ENCODE measurements at places on chromosomes 1 and 21. TPM values are rescaled to one million over a fixed set of nuclear protein-coding genes. Genes with fewer than 3 reads are reported as not detected.

Gene UBASH3A
- not detected for total RNA-seq

Gene CASZ1
- total RNA-seq = 6.1 TPM

Gene CYP4X1
- 1.3 TPM for total RNA-seq

Gene ATP6V1G3
- not detected for total RNA-seq

Gene DNAJC11
- 90.9 TPM for total RNA-seq

Gene ANKRD65
- total RNA-seq = 2.2 TPM

Gene BARHL2
- 0.15 TPM for total RNA-seq

Gene KRTAP10-6
- total RNA-seq = not detected

Gene TESK2
- total RNA-seq = 10.9 TPM

Gene KHDRBS1
- total RNA-seq = 284 TPM

Gene PRELP
- total RNA-seq = 0.19 TPM

Gene RGS13
- total RNA-seq = not detected

Gene MINDY1
- 10.6 TPM for total RNA-seq

Gene CFHR4
- not detected for total RNA-seq

Gene DHCR24
- 419 TPM for total RNA-seq

Gene TBX15
- total RNA-seq = 0.42 TPM

Gene LRRIQ3
- total RNA-seq = 0.65 TPM

Gene PTGFRN
- 32.6 TPM for total RNA-seq

Gene MAN1C1
- total RNA-seq = 7.8 TPM

Gene KRTAP13-2
- total RNA-seq = not detected

Gene TLCD4
- total RNA-seq = 3.5 TPM

Gene SSU72
- total RNA-seq = 165 TPM

Gene GPR37L1
- 0.13 TPM for total RNA-seq

Gene LDLRAD1
- total RNA-seq = not detected

Gene ADCY10
- not detected for total RNA-seq

Gene C1orf185
- total RNA-seq = not detected

Gene KIF14
- total RNA-seq = 22.5 TPM

Gene CYYR1
- 37.9 TPM for total RNA-seq

Gene PPP1R12B
- total RNA-seq = 18.7 TPM

Gene EXTL1
- total RNA-seq = 1.2 TPM

Gene ARMH1
- total RNA-seq = 0.63 TPM

Gene HPCAL4
- total RNA-seq = 0.46 TPM

Gene OR14K1
- not detected for total RNA-seq

Gene BGLAP
- total RNA-seq = 1.2 TPM

Gene CSF3R
- total RNA-seq = not detected

Gene CSRP1
- total RNA-seq = 24.1 TPM

Gene CD1D
- 0.92 TPM for total RNA-seq

Gene BNIPL
- 2.3 TPM for total RNA-seq

Gene ADAMTS4
- total RNA-seq = 7.2 TPM

Gene PROX1
- 1.5 TPM for total RNA-seq

Gene EPB41
- total RNA-seq = 109 TPM

Gene APOBEC4
- not detected for total RNA-seq

Gene F13B
- total RNA-seq = not detected

Gene CFAP141
- not detected for total RNA-seq

Gene RCAN3
- total RNA-seq = 15.2 TPM

Gene FCRL2
- not detected for total RNA-seq

Data from H1 (cell line).